ENCODE measurements at places on chromosomes 16 and 17.

- no peak for DNase-seq
Observed at GRCh38 chr17:53166731-53167130, 656.0 kb upstream of the KIF2B start.

DNA sequence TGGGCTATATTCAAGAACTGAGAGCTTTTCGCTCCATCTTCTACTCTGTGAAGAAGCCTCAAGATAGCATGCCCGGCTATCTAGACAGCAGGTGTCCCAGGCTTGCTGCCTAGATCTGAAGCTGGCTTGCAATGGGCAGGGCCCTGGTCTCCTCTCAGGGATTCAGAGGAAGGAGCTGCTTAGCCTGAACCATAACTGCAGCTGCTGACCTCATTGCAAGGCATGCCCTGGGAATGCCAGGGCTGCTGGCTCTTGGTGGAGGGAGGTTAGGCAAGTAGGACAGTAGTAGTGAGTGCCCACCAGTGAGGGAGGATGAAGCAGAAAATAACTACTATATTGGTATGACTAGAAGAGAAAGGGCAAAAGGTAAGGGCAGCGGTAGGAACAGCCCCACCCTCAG is 21.3 kb upstream of the SLC35B1 start:
- DNase-seq: no peak

DNA sequence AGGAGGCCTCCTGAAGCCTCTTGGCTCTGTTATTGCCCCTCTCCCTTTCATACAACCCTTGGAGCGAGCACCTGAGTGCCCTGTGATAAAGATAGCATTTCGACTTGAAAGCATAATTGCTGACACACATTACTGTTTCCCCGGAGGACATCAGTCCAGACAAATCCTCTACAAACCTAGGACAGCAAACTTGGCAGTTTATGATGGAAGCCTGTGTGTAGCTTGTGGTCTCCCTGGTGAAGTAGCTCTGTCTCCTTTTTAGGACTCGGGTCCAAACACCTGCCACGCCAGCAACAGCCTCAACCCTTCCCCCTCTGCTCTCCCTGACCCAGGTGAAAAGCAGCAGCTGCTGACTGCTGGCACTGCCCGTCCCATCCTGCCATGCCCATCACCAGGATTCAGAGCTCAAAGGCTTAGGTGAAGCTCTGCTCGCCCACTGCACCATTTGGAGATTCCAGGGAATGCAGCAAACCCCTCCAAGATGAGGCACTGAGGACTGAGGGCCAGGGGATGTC is 55.9 kb downstream of the IRX6 start:
- DNase-seq: no peak

DNA sequence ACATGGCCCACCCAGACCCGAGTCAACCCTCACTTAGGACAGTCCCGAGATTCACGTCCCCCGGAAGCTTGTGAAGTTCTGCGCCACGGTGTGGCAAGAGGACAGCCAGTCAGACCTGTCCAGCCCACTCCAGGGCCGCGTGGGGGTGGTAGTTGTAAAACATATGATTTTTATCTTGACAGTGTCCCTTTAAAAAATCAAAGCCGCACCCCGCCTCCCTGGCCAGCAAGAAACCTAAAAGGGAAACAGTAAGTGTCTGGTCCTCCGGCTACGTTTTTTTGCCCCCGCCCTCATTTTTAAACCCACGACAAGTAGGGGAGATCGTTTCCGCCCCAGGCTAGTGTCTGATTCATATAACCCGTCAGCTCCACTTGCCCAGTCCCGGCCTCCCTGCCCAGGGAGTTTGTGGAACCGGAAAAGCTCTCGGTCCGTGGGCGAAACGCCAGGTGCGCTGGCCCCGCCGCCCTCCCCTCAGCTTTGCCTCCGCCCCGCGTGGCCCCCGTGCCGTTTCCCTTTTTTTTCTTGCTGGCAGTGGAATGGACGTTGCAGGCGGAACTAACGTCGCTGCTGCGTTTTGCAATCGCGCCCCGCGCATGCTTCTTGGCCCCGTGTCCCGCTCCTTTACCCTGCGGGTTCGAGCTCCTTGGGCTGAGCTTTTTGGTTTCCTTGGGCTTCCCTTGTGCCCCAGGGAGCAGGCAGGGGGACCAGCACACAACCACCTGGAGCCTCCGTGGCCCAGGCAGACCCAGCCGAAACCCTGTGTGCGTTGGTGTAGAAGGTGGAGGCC is 13.3 kb upstream of the NUDT16L1 start:
- no peak for DNase-seq

DNA sequence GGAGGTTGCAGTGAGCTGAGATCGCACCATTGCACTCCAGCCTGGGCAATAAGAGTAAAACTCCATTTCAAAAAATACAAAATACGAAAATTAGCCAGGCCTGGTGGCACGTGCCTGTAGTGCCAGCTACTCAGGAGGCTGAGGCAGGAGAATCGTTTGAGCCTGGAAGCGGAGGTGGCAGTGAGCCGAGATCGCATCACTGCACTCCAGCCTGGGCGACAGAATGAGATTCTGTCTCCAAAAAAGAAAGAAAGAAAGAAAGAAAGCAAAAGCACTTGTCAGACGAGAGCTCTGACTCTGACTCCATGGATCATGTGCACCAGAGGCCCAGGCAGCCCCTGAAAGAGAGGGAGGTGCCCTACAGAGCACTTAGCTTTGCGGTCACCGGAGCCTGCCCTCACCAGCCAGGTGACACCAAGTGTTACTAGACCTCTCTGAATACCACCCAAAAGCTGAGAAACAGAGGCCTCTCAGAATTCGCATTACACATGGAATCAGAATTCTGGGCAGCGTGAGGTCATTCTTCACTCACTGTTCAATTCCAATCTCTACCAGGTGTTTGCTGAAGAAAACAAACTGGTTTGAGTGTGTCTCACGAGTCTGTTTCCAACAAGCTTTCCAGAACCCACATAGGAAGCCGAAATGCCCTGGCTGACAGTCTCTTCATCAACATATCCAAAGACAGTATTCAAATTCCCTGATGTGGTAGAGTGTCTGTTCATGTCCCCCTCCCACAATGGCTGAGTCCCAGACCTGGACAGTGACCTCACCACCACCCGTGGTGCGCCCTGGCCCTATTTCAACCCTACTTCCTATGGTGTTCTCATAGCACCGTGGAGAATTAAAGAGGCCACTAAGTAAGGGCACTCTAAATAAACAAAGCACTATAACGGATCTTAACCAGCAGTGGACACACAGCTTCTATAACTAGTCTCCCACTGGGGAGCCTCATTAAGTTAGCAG is 1.5 kb downstream of the FLCN start:
- DNase-seq: no peak

DNA sequence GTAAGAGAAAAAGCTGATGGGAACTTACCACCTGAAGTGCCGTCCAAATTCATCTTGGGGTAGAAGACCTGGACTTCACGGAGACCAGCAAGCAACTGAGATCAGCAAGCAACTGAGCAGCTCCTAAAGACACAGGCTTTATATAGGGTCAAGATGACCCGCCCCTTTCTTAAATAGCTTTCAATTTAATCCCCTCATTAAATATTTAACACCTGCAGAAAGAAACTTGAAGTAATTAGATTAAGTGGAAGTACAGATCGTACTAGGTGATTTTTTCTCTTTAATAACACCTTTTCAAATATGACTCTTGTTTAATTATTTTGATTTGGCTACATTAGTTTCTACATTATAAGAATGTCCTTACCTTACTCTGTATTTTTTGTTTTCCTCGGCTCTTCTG is at the start of gene CPHXL:
CPHXL (minus strand) TSS at position 101 of the 400 bp plus-strand sequence; CDS start at position 53, 48 bp downstream.
- DNase-seq: no peak

DNA sequence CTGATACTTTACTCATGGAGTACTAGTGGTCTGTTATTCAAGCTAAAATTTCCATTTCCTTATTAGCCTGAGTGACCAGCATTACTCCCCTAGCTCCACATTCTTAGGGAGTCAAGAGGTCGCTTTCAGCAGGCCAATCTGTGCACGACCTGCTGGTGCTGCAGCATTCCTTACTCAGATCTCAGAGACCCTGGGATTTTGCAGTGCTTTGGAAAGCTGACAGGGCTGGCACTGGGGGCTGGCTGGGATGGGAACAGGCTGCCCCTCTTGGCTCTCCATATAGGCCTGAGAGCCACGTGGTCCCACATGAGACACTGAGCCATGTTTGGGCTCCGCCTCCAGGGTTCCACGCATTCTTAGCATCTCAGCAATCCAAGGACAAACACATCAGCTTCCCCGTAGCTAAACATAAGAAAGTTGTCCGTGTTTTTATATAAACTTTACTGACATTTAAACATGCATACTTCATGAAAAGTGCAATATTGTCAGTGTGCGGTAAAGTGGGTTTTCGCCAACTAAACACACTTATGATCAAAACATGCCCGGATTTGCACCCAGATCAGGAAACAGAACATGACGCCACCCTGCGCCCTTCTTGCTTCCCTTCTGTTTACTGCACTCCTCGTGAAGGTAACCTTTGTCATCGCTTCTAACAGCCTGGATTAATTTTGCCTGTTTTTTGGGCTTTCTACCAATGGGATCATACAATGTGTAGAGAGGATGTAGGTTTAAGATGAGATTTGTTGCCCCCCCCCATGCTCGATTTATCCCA is 254.5 kb upstream of the CACNG5 start:
- DNase-seq: no peak

- no peak for DNase-seq
Observed at GRCh38 chr16:68768175-68768574, 31.1 kb downstream of the CDH1 start.

- no peak for DNase-seq
Observed at GRCh38 chr16:66369055-66369592, 2.6 kb downstream of the CDH5 start.

GRCh38 chr17:43400943-43401717 is 2.3 kb downstream of the ARL4D start:
- no peak for DNase-seq

DNA sequence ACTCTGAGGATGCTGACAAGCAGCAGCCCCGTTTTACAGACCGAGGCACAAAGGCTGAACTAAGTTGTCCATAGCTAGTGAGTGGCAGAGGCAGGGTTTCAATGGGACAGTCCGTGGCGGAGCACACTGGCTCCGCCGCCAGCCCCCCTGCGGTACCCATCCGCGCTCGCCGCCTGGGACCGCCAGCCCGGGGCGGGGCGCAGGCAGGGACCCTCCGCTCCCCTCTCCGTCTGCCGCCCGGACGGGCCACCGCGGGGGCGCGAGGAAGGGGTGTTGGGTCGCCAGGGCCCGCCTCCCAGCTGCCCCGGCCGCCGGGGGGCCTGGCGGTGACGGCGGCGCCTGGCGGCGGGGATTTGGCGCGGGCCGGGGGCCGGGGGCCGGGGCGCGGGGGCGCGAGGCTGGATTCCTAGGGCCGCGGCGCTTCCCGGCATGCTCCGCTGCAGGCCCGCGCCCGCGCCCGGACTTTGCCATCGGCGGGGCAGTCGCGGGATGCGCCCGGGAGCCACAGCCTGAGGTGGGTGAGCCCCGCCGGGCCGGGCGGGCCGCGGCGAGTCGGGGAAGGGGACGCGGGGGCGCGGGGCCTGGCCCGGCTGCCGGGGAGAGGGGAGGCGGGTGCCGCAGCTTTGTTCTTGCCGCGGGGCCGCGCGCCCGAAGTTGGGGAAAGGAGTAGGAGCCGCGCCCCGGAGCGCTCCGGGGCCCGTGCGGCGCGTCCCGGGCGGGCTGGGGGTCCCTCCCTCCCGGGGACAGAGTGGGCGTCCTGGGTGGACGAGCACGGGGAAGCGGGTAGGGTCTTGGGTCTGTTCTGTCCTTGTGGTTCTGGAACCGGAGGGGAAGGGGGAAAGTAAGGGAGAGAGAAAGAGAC is at the start of gene TMEM98:
TMEM98 (plus strand) TSS at position 430 of the 862 bp plus-strand sequence. CDS start 3,376 bp downstream, outside the sequence.
- DNase-seq: peak; percentile 20

DNA sequence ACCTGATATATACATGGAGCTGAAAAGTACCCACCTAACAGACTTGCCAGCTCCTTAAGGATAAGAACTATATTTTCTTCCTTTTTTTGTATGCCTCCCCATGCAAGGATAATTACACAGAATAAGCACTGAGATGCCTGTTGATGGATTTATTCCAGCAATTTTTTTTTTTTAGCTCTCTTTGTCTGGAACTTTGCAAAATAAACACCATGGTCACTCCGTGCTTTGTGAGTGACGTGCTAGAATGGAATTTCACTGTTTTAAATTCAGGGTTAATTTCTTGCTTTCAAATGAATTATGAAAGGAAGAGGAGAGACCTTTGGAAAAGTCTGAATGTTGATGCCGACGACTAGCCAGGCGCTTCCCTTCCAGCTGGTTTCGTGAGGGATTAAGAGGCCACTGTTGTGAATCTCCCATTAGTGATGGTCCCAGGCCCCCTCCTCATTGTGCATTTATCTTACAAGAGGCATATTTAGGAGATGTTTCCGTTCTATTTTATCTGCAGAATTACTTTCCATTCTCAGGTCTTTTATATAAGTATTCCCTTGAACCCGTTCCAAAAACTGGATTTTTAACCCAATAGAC is 529.1 kb downstream of the WWOX start:
- no peak for DNase-seq

GRCh38 chr16:84874004-84874435 is 54.2 kb downstream of the CRISPLD2 start:
- no peak for DNase-seq

DNA sequence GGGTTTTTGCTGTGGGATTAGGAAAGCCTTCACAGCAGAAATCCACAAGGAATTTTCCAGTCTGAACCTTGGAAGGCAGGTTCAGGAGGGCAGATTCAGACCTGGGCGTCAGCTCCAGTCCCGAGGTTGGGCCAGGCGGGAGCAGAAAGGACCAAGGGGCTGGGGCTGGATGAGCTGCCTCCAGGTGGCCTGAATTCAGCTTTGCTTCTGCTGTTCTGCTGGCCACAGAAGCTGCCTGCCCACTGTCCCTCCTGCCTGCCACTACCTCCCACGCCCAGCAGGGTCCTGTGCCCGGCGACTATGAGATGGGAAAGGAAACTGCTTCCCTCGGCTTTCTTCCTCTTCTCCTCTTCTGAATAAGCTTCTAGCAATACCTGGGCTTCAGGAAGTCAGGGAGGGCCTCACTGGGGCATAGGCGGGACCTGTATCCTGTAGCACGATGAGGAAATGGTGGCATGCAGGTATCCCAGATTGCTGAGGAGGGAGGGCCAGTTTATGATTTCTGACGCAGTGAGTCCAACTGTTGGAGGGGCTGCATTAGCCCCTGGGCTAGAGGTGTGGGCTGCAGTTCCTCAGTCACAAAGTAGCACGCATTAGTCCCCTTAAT is 18.4 kb downstream of the TBX4 start:
- DNase-seq: no peak

GRCh38 chr17:79423811-79424465 is 186.9 kb downstream of the RBFOX3 start:
- no peak for DNase-seq

GRCh38 chr17:9802697-9803096 is 11.3 kb upstream of the DHRS7C start:
- DNase-seq: no peak

DNA sequence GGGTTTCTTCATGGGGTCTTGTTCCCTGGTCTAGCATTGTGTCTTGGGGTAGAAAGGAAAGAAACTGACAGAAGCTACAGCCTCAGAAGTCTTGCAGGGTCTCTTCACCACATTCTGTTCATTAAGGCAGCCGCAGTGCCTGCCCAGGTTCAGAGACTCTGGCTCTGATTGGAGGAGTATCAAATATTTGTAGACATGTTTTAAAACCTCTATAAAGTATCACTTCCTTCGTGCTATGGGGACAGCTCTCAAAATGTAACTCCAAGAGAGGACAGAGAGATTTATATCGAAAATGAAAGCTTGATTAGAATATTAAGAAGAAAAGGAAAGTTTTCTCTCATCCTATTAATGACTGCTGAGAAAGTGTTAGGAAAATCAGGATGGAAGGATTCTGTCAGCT is 107.0 kb upstream of the CACNG3 start:
- DNase-seq: no peak

Data from 8988T (cell line).